ENCODE measurements at places on chromosomes 3 and 15. TPM values are rescaled to one million over a fixed set of nuclear protein-coding genes. Genes with fewer than 3 reads are reported as not detected.

Gene SYNPR
- not detected for polyA plus RNA-seq

Gene ARPP19
- polyA plus RNA-seq = 22.0 TPM

Gene CLDND1
- 69.4 TPM for polyA plus RNA-seq

Gene THBS1
- polyA plus RNA-seq = 0.42 TPM

Gene GRAMD1C
- polyA plus RNA-seq = 8.5 TPM

Gene NXPE3
- polyA plus RNA-seq = 15.4 TPM

Gene ANKUB1
- polyA plus RNA-seq = not detected

Gene CSK
- 637 TPM for polyA plus RNA-seq

Gene GASK1A
- not detected for polyA plus RNA-seq

Gene CLEC3B
- polyA plus RNA-seq = 0.82 TPM

Gene ZPLD1
- not detected for polyA plus RNA-seq

Gene CAMKV
- polyA plus RNA-seq = not detected

Gene SUCNR1
- polyA plus RNA-seq = not detected

Gene PDIA5
- 3.8 TPM for polyA plus RNA-seq

Gene SPCS1
- 82.2 TPM for polyA plus RNA-seq

Gene RHCG
- polyA plus RNA-seq = not detected

Gene ACTC1
- not detected for polyA plus RNA-seq

Gene AAGAB
- polyA plus RNA-seq = 9.4 TPM

Gene LPCAT4
- polyA plus RNA-seq = 76.4 TPM

Gene KLHL40
- not detected for polyA plus RNA-seq
